WTC11 (cell line): ENCODE measurements at places on chromosomes 6 and 20.

GRCh38 chr6:41335943-41336342 lies 535 bp downstream of the NCR2 start:
- DNase-seq, result no peak
- H3K27me3 ChIP-seq, result peaks cover 9% of the 10 kb centered on the region; the same call in 1 of the 2 replicates
- H3K4me3 ChIP-seq, result no peak overlapping the region
- no peaks in the 10 kb centered on the region for H3K36me3 ChIP-seq
- no peak overlapping the region for H3K27ac ChIP-seq
- H3K4me1 ChIP-seq, result 0 out of 2 replicates have a peak, but pooled peaks cover 3% of the 10 kb centered on the region

- H3K27ac ChIP-seq, result no peak overlapping the region
- peaks cover 2% of the 10 kb centered on the region; the same call in 1 of the 2 replicates for H3K4me1 ChIP-seq
- H3K27me3 ChIP-seq, result no peaks in the 10 kb centered on the region; the same call in 1 of the 2 replicates
- DNase-seq, result no peak
- no peak overlapping the region for H3K4me3 ChIP-seq
These were observed 39.9 kb downstream of the KIAA1755 start for GRCh38 chr20:38220587-38221118.

- H3K27me3 ChIP-seq, result no peaks in the 10 kb centered on the region; the same call in 1 of the 2 replicates
- H3K27ac ChIP-seq, result no peak overlapping the region
- H3K36me3 ChIP-seq, result no peaks in the 10 kb centered on the region
- no peaks in the 10 kb centered on the region for H3K4me1 ChIP-seq
These were observed 21.8 kb upstream of the AMD1 start for GRCh38 chr6:110852773-110853172.

GRCh38 chr6:108142240-108142639 lies 23.6 kb upstream of the NR2E1 start:
- H3K27me3 ChIP-seq, result peaks cover 29% of the 10 kb centered on the region
- DNase-seq, result no peak
- peaks cover 7% of the 10 kb centered on the region for H3K4me1 ChIP-seq
- H3K27ac ChIP-seq, result no peak overlapping the region
- no peaks in the 10 kb centered on the region for H3K36me3 ChIP-seq
- H3K4me3 ChIP-seq, result no peak overlapping the region

- H3K36me3 ChIP-seq, result no peaks in the 10 kb centered on the region
- H3K27ac ChIP-seq, result no peak overlapping the region
- no peak for DNase-seq
- peaks cover 19% of the 10 kb centered on the region for H3K4me1 ChIP-seq
- no peaks in the 10 kb centered on the region for H3K27me3 ChIP-seq
These were observed 259.9 kb downstream of the GJA1 start for GRCh38 chr6:121695329-121695728.

GRCh38 chr6:105430685-105431084 lies 27.8 kb upstream of the PREP start:
- H3K27me3 ChIP-seq, result no peaks in the 10 kb centered on the region
- H3K27ac ChIP-seq, result no peak overlapping the region
- no peak overlapping the region for H3K4me3 ChIP-seq
- H3K4me1 ChIP-seq, result peaks cover 13% of the 10 kb centered on the region

DNA sequence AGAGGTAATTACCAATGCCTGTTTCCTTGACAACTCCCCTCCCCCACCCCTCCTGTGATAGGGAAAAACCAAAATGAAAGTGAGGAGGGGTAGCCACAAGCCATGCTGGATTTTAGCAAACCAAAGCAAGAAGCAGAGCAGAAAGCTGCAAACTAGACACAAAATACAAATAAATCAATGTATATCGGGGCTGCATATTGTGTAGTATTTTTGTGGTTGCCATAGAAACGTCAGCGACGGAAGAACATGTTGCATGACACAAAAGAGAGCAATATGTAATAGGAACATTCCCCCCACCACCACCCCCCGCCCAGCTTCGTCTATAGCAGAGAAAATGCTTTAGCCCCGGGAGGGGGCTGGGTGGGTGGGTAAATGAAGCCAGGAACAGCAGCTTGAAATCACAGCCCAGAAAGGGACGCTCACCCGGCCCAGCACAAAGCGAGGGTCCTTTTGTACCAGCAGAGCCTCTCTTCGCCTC lies 548 bp downstream of the AGPAT4 start:
- 0 out of 2 replicates have a peak, but pooled peaks cover 4% of the 10 kb centered on the region for H3K27me3 ChIP-seq
- no peak for DNase-seq
- H3K4me3 ChIP-seq, result peak overlapping the region; percentile 96
- H3K4me1 ChIP-seq, result peaks cover 44% of the 10 kb centered on the region
- H3K36me3 ChIP-seq, result peaks cover 13% of the 10 kb centered on the region

DNA sequence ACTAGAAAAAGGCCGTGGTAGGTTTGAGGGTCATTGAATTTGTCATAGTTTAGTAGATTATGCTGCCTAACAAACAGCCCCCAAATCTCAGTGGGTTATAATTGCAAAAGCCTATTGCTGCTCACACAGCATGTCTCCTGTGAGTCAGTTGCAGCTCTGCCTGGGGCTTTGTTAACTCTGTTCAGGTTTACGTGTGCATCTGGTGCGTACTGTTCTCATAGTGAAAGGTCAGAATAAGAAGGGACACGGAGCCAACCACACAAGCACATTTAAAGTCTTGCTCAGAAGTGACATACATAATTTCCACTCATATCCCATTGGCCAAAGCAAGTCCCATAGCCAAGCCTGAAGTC lies 48.1 kb upstream of the BMP2 start:
- DNase-seq, result no peak
- no peaks in the 10 kb centered on the region for H3K27me3 ChIP-seq
- H3K27ac ChIP-seq, result no peak overlapping the region
- no peak overlapping the region for H3K4me3 ChIP-seq
- peaks cover 5% of the 10 kb centered on the region for H3K4me1 ChIP-seq

DNA sequence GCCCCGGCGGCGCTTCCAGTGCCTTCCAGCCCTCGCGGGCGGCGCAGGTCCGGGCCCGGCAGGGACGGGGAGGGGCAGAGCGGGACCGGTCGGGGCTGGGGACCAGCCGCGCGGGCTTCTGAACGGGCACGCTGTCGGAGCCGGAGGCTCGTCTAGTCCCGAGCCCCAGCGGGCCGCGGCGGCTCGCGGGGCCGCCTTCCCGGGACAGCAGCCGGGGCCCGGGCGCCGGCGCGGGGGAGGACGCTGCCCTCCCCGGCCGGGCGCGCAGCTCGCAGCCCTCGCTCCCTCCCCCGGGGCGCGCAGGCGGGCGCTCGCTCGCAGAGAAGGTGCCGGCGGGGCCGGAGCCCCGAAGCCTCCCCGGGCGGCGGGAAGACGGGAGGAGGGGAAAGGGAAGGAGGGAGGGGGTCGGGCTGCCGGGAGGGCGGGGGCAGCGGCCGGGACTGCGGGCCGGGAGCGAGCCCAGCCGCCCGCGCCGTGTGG lies 696 bp upstream of the SIRPA start:
- H3K27ac ChIP-seq, result no peak overlapping the region
- DNase-seq, result peak; percentile 69
- H3K4me1 ChIP-seq, result peaks cover 63% of the 10 kb centered on the region
- peaks cover 52% of the 10 kb centered on the region for H3K27me3 ChIP-seq
- peak overlapping the region; percentile 77 for H3K4me3 ChIP-seq
- H3K36me3 ChIP-seq, result no peaks in the 10 kb centered on the region

DNA sequence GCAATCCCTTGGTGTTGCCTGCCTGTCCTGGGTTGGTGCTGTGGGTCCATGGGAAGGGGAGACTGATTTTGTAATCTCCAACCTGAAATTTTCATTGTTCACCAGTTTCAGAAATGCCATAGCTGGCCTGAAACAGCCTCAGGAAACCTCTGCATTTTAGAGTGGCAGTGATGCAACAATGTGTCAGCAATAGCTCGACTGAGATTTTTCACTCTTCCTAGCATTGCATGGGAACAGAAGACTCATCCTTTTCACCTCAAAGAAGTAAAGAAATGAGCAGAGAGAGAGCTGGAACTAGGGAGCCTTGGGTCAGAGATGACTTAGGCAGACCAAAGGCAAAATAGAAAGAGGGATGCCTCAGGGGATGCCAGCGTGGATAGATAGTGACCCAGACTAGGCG lies 23.7 kb upstream of the TMEM14A start:
- peaks cover 6% of the 10 kb centered on the region for H3K36me3 ChIP-seq
- no peak for DNase-seq
- no peak overlapping the region for H3K27ac ChIP-seq
- H3K4me1 ChIP-seq, result peaks cover 20% of the 10 kb centered on the region
- no peaks in the 10 kb centered on the region for H3K27me3 ChIP-seq
- H3K4me3 ChIP-seq, result no peak overlapping the region

GRCh38 chr6:135520781-135521180 lies 23.2 kb upstream of the AHI1 start:
- no peak for DNase-seq
- H3K4me1 ChIP-seq, result no peaks in the 10 kb centered on the region
- H3K27ac ChIP-seq, result no peak overlapping the region
- no peaks in the 10 kb centered on the region for H3K27me3 ChIP-seq

GRCh38 chr6:169452869-169453620 lies 199.4 kb upstream of the THBS2 start:
- H3K4me1 ChIP-seq, result no peaks in the 10 kb centered on the region
- no peak overlapping the region for H3K27ac ChIP-seq
- no peaks in the 10 kb centered on the region for H3K36me3 ChIP-seq
- H3K27me3 ChIP-seq, result no peaks in the 10 kb centered on the region
- no peak overlapping the region for H3K4me3 ChIP-seq

GRCh38 chr6:2771079-2771478 lies 5.9 kb downstream of the WRNIP1 start:
- DNase-seq, result no peak
- H3K4me1 ChIP-seq, result peaks cover 37% of the 10 kb centered on the region
- no peaks in the 10 kb centered on the region for H3K27me3 ChIP-seq
- H3K36me3 ChIP-seq, result peaks cover 15% of the 10 kb centered on the region

DNA sequence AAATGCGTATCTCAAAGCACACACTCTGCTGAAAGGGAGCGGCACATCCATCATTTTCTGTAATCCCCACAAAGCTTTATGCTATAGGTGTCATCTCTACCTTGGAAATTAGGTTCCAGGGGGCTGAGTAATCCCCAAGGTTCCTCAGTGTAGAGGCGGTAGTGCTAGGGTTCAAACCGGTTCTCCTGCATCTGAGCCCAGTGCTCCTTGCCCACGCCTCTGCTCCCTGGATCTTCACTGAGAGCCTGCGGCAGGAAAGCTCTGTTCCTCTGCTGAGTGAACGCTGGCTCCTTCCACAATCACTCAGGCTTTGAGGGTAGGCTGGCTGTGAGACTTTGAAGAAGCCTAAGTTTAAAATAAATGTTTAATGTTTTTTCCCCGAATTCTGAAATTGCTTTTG lies 24.9 kb downstream of the SLC22A23 start:
- no peak overlapping the region for H3K4me3 ChIP-seq
- H3K27me3 ChIP-seq, result no peaks in the 10 kb centered on the region
- H3K27ac ChIP-seq, result peak overlapping the region; percentile 83

DNA sequence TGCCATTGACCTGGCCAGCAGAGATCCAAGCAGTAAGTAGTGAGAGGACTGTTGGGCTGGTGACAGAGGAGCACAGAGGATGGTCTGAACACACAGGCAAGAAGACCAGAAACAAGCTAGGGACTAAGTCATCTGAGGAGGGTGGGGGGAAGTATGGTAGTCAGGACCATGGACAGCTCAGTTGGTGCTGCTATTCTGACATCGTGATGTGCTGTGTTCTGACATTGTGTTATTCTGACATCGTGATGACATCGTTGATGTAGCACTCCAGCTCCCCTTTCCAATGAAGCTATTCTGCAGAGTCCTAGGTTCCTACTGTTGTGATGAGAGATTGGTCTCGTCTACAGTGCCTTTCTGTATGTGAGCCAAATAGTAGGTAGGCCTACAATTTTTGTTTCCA lies 28.7 kb downstream of the CFAP206 start:
- H3K36me3 ChIP-seq, result no peaks in the 10 kb centered on the region
- DNase-seq, result peak; percentile 72
- H3K27me3 ChIP-seq, result no peaks in the 10 kb centered on the region; the same call in 1 of the 2 replicates
- H3K4me3 ChIP-seq, result no peak overlapping the region
- H3K4me1 ChIP-seq, result no peaks in the 10 kb centered on the region

- peaks cover 18% of the 10 kb centered on the region for H3K27me3 ChIP-seq
- H3K4me3 ChIP-seq, result no peak overlapping the region
- no peak for DNase-seq
These were observed 345.9 kb downstream of the TAF4 start for GRCh38 chr20:61719691-61720347.

- no peaks in the 10 kb centered on the region for H3K36me3 ChIP-seq
- no peak overlapping the region for H3K27ac ChIP-seq
- H3K27me3 ChIP-seq, result no peaks in the 10 kb centered on the region
- no peak for DNase-seq
- H3K4me3 ChIP-seq, result no peak overlapping the region
- H3K4me1 ChIP-seq, result no peaks in the 10 kb centered on the region; the same call in 1 of the 2 replicates
These were observed 63.0 kb downstream of the FAM229B start for GRCh38 chr6:112150363-112150762.

DNA sequence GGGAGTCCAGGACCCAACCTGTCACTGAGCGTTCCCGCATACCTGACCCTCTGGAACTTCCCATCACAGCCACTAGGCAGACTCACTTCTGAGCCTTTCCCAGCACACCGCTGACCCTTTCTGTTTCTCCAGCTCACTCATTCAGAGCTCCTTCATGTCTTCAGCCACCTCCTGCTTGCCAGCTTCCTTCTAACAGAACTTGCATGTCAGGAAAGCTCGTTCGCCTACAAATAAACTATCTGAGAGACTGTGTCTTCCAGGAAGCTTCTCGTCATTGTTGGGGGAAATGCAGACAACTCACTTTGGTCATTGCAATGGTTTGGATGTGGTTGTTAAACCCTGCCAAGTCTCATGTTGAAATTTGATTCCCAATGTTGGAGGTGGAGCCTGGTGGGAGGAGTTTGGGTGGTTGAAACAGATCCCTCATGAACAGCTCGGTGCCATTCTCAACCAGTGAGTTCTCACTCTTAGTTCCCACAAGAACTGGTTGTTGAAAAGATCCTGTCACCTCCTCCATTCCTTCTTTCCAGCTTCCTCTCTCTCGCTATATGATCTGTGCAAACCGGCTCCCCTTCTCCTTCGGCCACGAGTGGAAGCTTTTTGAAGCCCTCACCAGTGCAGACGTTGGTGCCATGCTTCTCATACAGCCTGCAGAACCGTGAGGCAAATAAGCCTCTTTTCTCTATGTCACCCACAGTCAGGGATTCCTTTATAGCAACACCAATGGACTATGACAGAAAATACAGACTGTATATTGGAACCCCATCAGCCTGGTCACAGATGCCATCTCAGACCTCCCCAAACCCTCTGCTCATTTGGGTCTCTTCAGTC lies 1.4 kb upstream of the MUC21 start:
- H3K4me1 ChIP-seq, result peaks cover 21% of the 10 kb centered on the region
- peak; percentile 67 for DNase-seq
- peak overlapping the region; percentile 92 for H3K27ac ChIP-seq
- H3K4me3 ChIP-seq, result peak overlapping the region; percentile 57

DNA sequence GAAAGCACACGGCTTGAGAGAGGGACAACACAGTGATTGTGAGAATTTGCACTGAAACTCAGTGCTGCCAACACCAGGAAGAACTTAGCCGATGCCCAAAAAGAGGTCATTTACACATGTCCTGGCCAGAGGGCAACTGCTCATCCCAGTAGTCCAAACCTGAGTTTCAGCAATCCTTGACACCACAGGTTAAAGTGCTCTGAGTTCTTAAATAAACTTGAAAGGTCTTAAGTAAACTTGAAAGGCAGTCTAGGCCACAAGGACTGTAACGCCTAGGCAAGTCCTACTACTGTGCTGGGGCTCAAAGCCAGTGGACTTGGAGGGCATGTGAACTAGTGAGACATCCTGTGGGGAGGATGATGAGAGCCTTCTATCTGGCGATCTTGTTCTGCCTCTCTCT lies 14.1 kb downstream of the SNX14 start:
- H3K4me3 ChIP-seq, result no peak overlapping the region
- peaks cover 34% of the 10 kb centered on the region for H3K36me3 ChIP-seq
- H3K27me3 ChIP-seq, result no peaks in the 10 kb centered on the region
- H3K4me1 ChIP-seq, result peaks cover 18% of the 10 kb centered on the region
